ENCODE measurements at places on chromosomes 11 and 22.

DNA sequence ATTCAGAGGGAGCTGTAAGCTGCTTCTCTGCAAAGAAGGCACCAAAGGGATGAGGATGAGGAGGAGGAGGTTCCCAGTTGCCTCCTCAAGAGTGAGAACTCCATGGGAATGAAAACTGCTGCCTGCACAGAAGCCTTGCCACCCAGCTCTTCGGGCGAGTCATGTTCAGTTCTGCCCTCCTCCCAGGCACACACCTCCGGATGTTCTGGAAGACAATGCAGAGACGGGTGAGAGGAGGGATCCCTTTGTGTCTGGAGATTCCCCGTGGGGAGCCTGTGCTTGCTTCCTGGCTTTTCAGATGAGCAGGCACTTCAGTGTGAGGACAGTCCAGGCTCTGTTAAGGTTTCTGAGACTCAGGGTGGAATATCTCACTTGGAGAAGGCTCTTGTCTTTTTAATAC, 295.6 kb downstream of the DDX10 start:
- DNase-seq: no peak

- no peak for DNase-seq
Observed at GRCh38 chr11:4480577-4481239, 1.7 kb upstream of the OR52K1 start.

- DNase-seq: no peak
Observed at GRCh38 chr22:25357132-25357455, 137.7 kb downstream of the CRYBB2 start.

GRCh38 chr11:2428322-2428795, 16.0 kb downstream of the TRPM5 start:
- peak; percentile 72 for DNase-seq

GRCh38 chr22:50481440-50482106, at the start of gene ADM2:
TSS of gene ADM2 (plus strand) at chr22:50481543. CDS start at chr22:50481848, 305 bp downstream.
- no peak for DNase-seq

DNA sequence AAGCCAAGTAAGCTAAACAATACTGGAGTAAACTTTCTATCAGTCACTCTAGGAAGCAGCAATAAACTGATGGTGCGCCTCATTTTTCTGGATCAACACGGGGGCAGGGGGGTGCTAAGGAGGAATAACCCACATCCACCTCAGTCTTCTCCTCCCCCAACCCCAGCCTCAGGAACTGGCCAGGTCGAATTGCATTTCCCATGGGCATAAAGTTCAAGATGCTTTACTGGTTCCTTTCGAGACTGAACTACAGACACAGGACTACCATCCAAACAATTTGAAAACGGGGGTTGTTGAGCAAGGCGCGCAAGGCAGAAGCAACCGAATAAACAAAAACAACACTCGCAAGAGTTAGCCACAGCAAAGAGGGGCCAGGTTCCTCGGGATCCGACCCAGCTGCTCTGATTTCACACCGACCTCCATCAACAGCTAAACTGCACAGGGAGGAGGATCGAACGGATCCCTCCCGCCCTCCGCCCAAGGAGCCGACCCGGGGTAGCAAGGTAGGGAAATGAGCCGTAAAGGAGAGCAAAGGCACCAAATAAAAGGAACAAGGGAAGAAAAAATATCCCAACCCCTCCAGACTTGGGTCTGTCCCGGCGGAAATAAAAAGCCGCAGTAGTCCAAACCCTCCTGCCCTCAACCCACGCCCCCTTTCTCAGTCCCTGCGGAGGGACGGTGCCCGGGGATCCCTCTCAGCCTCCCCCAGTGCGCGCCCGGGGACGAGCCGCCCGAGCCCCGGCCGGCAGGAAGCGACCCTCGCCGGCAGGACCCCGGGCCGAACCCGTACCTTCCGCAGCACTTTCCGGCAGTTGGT, 801 bp downstream of the SESN3 start:
- DNase-seq: peak; percentile 73

DNA sequence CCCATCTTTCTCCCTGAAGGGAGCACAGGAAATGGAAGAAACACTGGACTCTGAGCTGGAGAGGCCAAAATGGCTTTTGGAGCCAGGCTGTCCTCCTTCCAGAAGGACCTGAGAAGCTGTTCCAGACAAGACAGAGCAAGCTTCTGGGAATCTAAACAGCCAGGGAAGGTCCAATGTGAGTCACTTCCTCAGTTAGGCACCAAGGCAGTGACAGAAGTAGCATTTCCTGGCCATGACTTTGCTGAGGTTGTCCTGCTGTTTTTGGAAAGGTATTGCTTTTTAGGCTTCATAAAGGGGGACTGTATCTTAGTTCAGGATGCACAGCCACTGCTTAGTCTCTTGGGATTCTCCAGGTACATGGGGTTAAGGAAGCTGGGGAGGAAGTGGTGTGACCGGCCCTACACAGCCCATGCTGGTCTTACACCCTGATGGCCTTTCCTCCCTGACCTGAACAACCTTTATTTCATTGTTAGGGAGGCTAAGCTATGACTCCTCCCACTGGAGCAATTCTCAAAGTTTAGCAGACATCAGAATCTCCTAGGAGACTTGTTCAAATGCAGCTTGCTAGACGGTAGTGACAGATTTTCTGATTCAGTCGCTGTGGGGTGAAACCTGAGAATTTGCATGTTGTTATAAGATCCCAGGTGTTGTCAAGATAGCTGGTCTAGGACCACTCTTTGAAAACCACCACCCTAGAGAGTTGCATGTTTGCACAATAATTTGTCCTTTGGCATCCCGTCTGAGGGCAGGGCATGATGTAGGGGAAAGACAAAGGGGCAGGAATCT, 6.8 kb upstream of the INSC start:
- DNase-seq: no peak
